Colonic mucosa (tissue), 4 donors: ENCODE measurements at places on chromosomes 4 and X.

- no peak for DNase-seq
Measured at GRCh38 chr4:29320947-29321620, 1399.1 kb upstream of the PCDH7 start.

DNA sequence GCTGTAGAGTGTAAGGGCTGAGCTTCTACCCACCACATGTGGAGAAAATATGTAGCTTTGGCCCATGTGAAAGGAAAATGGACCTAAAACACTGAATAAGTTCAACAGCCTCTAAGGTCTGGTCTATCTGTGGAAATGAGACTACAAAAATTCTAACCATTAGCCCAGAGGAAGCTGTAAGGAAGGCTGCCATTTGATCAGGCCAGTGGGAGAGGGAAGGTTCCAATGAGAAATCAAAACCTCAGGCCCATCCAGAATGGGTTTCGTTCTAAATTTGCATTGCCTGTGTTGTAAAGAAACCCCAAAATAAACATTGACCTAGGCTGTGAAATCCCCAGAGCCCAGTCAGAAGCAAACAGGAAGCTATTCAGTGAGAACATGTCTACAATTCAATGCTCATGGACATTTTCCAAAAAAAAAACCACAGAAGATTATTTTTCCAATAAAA lies 320.4 kb upstream of the SLC7A11 start:
- no peak for DNase-seq

DNA sequence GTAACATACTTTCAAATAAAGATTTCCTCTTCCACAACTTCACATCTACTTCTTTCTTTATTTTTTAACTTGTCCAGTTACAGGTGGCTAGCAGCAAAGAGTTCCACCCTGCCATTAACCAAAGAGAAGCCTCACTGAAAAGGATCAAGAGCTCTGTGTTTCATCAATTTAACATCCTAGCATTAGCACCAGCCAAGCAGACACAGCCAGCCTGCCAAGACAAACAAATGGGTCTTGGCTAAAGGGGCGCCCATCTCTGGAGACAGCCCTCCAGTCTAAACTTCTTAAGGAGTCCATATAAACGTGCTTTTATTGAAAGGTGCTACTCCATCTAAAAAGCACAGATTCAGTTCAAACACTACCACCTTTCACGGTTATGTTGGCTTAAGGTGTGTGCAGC lies 105.3 kb downstream of the ADAMTS3 start:
- no peak for DNase-seq

DNA sequence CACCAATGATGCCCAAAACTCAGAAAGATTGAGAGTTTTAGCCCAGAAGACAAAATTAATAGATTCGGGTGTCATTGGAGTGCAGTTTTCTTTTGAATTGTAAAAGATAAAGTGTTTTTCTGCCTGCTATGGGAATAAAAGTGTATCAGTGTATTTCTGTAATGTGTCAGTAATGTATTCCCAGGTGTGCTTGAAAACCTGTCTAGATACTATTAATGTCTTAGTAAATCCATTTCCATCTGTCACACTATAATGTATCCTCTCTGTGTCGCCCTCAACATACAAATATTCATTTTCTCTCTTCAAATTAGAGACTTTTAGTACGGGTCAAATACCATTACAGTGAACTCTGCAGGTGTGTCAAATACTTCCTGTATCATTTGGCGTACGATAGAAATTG lies 43.5 kb upstream of the ARX start:
- DNase-seq = no peak

DNA sequence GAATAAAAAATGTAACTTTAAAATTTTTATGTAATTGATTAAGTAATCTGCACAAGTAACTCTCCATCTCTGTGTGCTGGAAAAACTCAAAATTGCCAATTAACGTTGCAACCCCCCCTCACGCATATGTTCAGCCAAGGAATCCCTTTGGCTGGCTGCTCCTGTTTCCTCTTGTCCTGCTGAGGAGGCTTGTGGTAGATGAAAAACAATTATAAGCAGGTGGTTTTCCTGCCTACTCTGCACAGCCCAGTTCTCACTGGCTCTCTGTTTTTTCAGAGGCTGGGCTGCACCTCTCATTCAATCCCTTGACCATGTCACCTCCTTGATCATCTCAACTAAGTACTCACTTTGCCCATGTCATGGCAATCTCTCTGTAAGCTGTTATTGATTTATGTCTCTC lies 1068.4 kb downstream of the ARAP2 start:
- no peak for DNase-seq

DNA sequence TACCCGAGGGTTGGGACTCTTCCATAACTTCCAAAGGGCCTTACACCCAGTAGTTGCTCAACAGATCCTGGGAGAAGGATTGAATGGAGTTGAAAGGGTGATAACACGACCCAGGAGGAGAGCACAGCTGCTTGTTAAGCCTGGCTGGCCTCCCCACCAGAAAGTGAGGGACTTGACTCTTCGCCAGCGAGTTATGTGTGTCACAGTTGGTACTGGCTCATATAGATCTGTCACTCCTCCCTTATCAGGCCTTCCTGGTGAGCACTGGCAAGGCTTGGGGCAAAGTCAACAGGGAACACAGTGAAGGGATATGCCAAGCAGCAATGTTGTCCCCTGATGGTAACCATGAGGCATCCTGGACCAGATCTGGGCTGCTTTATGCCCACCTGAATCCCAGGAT lies 35.8 kb downstream of the APLN start:
- DNase-seq = peak; percentile 55

GRCh38 chr4:152951348-152951747 lies 15.2 kb downstream of the FHDC1 start:
- DNase-seq = peak; percentile 47

GRCh38 chrX:67543818-67544217 lies at the start of gene AR:
Gene AR (plus strand): TSS chrX:67544021. CDS start chrX:67545147, 1,126 bp downstream.
- peak; percentile 29 for DNase-seq

GRCh38 chrX:94400488-94400887 lies 726.5 kb downstream of the FAM133A start:
- no peak for DNase-seq

DNA sequence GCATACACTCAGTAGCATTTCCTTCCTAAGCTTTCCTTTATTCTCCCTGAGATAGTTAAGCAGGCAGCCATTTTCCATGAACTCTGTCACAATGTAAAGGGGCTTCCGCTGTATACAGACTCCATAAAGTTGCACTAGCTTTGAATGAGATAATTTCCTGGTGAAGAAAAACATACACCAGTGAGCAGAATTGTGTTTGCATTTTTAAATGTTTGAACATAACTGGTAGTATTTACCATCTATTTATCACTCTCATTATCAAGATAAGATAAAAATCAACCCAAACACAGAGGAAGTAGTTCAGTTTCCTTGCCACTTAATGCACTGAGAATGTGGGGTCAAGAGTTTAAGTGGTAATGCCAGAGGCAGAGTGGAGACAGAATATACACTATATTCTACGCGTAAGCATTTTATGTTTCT lies 54.1 kb downstream of the TXK start:
- no peak for DNase-seq

DNA sequence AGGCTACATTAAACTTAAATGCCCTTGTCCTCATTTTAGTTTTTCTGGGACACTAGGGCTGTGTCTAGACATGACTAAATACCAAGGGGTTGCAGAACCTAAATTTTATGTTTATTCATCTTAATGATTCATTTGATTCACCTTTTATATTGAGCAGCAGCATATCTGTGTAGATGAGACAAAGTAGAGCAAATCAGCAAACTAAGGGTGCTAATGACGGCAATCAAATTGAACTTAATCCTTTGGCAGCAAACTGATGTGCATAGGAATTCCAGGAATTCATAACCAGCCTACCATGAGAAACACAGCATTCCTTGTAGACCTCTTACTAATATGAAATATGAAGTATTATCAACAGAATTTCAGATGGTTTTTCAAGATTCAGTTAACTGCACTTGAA lies 25.1 kb downstream of the EPHA5 start:
- DNase-seq = no peak

- no peak for DNase-seq
Measured at GRCh38 chr4:33176566-33176965, 2456.4 kb downstream of the PCDH7 start.

GRCh38 chr4:75623026-75623425 lies 7.3 kb downstream of the CDKL2 start:
- DNase-seq = no peak

DNA sequence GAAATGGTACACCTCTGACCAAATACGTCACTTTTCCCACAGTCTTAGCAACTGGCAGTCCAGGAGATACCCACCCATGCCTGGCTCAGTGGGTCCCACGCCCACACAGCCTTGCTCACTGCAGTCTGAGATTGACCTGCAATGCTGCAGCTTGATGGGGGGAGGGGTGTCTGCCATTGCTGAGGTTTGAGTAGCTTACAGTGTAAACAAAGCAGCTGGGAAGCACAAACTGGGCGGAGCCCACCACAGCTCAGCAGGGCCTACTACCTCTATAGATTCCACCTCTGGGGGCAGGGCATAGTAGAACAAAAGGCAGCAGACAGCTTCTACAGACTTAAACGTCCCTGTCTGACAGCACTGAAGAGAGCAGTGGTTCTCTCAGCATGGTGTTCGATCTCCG lies 52.7 kb downstream of the AMER1 start:
- DNase-seq = no peak

DNA sequence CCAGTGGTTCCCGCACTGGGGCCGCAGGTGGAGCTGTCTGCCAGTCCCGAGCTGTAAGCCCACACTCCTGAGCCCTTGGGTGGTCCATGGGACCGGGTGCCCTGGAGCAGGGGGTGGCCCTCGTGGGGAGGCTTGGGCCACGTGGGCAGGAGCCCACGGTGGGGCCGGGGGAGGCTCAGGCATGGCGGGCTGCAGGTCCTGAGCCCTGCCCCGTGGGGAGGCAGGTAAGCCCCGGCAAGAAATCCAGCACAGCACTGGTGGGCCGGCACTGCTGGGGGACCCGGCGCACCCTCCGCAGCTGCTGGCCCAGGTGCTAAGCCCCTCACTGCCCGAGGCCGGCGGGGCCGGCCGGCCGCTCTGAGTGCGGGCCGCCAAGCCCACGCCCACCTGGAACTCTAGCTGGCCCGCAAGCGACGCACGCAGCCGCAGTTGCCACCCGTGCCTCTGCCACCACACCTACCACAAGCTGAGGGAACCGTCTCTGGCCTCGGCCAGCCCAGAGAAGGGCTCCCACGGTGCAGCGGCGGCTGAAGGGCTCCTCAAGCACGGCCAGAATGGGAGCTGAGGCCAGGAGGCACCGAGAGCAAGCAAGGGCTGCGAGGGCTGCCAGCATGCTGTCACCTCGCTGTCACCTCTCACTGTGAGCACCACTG lies 2.0 kb upstream of the METAP1 start:
- DNase-seq = no peak

- peak; percentile 42 for DNase-seq
Measured at GRCh38 chr4:150010525-150011126, 67.6 kb upstream of the DCLK2 start.

DNA sequence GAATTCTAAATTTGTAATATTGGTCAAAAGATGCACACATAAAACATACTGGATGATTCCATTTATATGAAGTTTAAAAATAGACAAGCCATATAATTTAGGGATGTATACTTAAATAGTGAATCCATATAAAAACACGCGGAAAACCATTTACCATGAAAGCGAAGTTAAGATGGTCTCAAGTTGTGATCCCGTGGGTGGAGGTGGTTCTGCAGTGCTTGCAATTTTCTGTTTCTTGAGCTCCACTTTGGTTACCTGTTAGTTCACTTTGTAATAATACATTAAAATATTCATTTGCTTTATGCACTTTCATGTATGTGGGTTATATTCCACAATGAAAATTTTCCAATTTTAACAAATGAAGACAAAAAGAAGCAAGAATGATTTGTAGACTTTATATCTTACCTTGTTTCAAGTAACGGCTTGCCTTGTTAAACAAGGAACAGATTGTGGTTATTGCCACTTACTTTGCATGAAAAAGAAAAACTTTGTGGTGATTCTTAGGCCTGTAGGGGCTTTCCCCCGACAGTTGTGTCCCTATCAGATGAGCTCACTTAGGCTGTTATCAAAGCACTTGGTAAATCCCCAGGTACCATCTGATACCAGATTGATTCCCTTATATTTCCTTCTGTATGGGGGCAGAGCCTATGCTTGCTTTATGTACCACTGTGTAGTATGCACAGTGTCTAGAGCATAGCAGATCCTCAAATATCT lies 12.2 kb downstream of the UCP1 start:
- DNase-seq = no peak

- no peak for DNase-seq
Measured at GRCh38 chrX:40102393-40103381, 4.9 kb upstream of the BCOR start.

DNA sequence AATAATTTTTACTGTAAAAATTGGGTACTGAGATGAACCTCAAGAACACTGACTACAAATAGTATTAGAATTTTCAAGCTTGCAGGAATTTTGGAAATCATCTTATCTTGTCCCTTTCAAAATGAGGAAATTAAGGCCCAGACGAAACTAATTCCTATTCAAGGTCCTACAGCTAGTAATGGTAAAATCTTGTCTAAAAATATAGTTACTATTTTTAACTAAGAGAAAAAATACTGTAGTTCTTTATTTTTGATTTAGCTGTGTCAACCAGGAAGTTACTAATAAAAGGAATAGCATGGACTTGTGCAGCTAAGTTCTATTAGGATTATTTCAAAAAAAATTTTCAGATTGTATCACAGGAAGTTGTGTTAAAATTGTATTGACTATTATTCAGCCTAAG lies 12.7 kb downstream of the PRIMPOL start:
- DNase-seq = no peak

DNA sequence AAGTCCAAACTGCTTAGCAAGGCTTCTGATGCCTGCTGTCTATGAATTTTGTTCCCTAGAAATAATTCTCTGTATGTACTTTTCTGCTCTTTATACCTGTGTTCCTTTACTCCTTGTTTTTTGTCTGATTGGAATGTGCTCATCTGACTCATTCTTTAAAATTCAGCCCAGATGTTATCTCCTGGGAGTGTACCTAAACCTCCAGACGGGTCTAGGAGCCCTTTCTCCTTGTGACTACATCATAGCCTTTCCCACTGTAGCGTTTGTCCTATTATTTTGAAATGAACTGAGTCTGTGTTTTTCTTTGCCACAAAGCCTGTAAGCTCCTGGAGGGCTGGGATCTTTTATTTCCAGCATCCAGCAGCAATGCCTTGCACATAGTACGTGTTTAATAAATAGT lies 26.3 kb downstream of the POLA1 start:
- no peak for DNase-seq

DNA sequence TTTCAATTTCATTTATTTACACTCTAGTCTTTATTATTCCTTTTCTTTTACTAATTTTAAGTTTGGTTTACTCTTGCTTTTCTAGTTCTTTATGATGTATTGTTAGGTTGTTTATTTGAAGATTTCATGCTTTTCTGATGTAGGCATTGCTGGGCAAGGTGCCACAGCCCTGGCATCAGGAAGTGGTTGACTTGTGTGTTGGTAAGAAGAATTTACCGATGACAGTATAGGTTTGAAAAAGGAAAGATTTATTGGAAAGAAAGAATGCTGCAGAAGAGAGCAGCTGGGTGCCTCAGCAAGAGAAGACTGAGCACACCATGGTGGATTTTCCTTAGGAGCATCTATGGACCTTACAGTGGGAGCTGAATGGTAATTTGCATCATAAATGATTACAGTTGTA lies 153.2 kb downstream of the KLF8 start:
- no peak for DNase-seq

DNA sequence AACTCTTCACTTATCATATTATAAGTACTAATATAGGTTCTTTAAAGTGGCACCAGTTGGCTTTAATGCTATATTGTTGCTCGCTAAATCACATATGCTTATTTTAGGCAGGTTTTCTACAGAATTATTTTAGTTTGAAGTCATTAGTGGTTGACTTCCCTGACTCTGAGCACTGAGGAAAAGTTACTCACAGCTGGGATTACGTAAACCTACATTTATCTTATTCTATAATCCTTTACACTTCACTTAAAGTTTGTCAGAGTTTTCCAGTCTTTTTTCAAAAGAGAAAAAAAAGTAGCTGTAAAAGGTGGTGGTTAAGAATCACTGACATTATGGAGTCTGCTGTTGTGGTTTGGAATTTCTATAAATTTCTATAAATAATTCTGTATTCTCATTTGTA lies 5.8 kb downstream of the UGT2B4 start:
- DNase-seq = no peak
